ENCODE measurements at places on chromosomes 1 and 21. TPM values are rescaled to one million over a fixed set of nuclear protein-coding genes. Genes with fewer than 3 reads are reported as not detected.

DNAI4 gene
- 5.4 TPM for total RNA-seq

HSD11B1 gene
- 28.8 TPM for total RNA-seq

LCE1D gene
- total RNA-seq = not detected

HAO2 gene
- total RNA-seq = not detected

FAM72D gene
- 1.3 TPM for total RNA-seq

TPRG1L gene
- total RNA-seq = 35.1 TPM

RNF2 gene
- 32.3 TPM for total RNA-seq

FMO5 gene
- 1.3 TPM for total RNA-seq

GPA33 gene
- total RNA-seq = not detected

SV2A gene
- total RNA-seq = 19.4 TPM

BGLAP gene
- not detected for total RNA-seq

KRTAP22-1 gene
- total RNA-seq = not detected
